Hair follicle dermal papilla cell (primary cell): ENCODE measurements at places on chromosomes 3 and 15. TPM values are rescaled to one million over a fixed set of nuclear protein-coding genes. Genes with fewer than 3 reads are reported as not detected.

GPR149 gene
- not detected in 2 replicates for total RNA-seq

A4GNT gene
- total RNA-seq: not detected in 2 replicates

CAPN3 gene
- total RNA-seq: 1.2 and 1.9 TPM in 2 replicates

SPINT1 gene
- 0.12 and 0.49 TPM in 2 replicates for total RNA-seq

DUOXA2 gene
- total RNA-seq: not detected in 2 replicates

SPTBN5 gene
- 0.73 and 0.97 TPM in 2 replicates for total RNA-seq

GOLIM4 gene
- 43.6 and 44.6 TPM in 2 replicates for total RNA-seq

SCAANT1 gene
- not detected in 2 replicates for total RNA-seq

RHCG gene
- total RNA-seq: not detected in 2 replicates

ACTRT3 gene
- total RNA-seq: 9.2 TPM in 2 replicates

DOCK3 gene
- 0.16 and 0.24 TPM in 2 replicates for total RNA-seq

CCR8 gene
- total RNA-seq: not detected in 2 replicates

DIPK2A gene
- 50.8 and 91.8 TPM in 2 replicates for total RNA-seq

SUSD5 gene
- 8.4 and 16.1 TPM in 2 replicates for total RNA-seq
